ENCODE measurements at places on chromosomes 1 and 21.

DNA sequence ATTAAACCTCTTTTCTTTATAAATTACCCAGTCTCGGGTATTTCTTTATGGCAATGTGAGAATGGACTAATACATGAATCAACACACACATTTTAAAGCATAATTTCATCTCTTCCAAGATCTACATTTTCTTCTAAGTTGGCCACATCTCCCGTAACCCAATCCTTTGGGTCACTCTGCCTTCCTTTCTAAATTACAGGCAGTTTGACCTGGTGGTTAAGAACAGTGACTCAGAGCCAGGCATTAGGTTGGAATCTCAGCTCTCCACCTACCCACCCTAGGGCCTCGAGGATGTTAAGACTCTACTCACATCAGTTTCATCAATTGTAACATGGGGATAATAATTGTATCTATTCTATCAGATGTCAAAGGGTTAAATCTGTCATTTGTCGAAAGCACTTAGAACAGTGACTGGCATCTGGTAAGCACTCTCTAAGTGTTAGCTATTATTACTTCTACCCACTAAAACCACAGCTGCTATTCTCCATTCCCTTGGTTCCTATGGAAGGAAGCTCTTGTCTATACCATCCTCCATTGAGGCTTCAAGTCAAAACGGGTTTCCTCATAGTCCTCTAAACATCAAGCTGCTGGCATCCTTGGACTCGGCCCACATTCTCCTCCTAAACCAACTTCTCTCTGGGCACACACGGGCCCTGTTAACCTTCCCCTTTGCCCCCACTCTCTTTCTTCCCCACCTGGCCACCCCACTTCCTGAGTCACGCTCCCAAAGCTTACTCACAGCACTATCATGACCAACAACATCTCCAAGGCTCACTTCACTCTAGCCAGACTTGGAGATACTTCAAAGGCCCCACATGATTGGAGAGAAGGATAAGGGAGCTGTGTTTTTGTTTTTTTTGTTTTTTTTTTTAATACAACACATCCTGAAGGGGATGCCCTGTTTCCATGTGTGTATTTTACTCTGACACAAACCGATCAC lies 116.9 kb downstream of the TGFBR3 start:
- no peak for DNase-seq

DNA sequence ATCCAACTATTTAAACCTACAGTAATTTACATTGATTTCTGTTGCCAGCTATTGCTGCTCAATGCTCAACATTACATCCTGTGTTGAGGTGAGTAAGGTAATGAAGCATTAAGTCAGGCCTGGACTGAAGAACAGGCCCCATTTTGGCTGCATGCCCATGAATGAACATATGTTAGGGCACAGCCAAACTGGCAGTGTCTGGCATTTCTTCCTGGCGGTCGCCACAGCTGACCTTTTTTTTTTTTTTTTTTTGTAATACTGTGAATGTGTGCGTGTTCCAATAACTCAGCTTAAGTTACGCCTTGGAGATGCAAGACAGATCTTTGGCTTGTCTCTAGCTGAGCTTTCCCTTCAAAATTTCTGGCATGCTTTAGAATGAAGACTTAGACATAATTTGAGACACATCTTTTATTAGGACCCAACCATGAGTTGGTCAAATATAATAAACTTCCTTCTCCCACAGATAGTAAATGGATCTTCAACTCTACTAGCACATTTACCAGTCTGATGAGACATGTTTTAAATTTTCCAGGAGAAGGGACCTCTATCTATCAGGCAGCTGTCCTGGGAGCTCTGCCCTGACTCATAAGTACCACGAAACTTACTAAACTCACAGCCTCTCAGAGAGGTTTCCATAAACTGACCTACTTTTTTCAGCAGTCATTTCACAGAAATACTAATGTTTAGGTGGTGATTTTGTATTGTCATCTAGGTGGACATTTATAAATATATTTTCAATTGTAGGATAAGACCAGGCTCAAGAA lies 341.1 kb upstream of the RUNX1 start:
- DNase-seq: no peak

DNA sequence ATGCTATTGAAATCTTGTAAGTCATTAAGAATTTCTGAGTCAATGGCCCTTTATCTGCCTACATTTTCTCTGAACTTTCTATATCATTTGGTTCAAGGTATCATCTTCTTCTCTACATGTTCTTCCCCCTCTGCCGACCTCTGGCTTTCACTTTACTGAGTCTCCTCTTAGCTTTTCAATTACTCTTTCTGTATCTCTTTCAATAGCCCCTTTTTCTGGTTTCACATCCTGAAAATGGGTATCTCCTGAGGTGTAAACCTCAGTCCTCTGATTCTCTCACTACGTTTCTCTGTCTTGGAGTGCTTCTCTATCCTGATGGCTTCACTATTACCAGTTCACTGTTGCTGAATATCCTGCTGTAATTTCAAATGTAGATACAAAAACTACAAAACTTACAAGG lies 98.9 kb downstream of the LYST start:
- DNase-seq: no peak

DNA sequence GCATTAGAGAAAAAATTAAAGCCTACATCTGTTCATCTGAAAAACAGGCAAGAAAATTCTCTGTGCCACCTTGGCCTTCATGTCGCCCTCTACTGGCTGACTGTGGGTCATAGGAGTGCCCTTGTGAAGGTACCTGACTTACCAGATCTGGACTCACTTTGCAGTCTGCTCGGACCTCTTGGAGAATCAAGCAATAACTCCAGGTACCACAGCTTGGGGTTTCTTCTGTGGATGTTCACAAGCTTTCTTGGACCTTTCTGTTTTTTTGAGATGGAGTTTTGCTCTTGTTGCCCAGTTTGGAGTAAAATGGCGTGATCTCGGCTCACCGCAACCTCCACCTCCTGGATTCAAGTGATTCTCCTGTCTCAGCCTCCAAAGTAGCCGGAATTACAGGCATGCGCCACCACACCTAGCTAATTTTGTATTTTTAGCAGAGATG lies 2.4 kb upstream of the PRAMEF18 start:
- no peak for DNase-seq

DNA sequence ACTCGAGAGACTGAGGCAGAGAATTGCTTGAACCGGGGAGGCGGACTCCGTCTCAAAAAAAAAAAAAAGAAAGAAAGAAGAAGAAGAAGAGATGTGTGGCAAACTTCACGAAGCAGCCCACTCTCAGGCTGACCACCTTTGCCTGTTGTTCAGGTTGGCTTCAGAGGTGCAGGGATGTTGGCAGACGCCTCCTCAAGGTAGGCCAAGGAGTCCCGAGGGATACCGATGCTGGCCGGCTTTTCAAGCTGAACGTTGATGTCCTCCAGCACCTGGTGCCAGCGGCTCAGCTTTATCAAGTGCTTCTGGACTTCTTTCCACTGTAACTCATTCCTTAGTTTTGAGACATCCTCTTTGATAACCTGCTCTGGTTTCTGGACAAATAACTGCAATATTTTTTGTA lies 243.8 kb upstream of the ADGRL2 start:
- no peak for DNase-seq

DNA sequence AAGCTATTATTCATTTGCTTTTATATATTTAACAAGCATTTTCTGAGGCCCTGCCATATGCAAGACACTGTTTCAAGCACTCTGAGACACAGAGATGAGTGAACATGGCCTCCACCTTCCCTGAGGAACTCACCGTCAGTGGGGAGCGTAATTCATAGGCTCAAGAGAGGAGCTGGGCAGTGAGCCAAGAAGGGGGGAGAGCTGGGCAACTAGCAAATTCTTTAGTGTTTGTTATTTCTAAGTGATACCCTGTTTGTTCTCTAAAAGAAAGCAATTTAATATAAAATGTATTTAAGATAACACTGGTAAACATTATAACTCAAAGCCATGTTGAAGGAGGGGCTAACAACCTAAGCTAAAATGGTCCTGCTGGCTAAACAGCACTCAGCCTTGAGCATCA lies 119.2 kb upstream of the NGF start:
- no peak for DNase-seq

DNA sequence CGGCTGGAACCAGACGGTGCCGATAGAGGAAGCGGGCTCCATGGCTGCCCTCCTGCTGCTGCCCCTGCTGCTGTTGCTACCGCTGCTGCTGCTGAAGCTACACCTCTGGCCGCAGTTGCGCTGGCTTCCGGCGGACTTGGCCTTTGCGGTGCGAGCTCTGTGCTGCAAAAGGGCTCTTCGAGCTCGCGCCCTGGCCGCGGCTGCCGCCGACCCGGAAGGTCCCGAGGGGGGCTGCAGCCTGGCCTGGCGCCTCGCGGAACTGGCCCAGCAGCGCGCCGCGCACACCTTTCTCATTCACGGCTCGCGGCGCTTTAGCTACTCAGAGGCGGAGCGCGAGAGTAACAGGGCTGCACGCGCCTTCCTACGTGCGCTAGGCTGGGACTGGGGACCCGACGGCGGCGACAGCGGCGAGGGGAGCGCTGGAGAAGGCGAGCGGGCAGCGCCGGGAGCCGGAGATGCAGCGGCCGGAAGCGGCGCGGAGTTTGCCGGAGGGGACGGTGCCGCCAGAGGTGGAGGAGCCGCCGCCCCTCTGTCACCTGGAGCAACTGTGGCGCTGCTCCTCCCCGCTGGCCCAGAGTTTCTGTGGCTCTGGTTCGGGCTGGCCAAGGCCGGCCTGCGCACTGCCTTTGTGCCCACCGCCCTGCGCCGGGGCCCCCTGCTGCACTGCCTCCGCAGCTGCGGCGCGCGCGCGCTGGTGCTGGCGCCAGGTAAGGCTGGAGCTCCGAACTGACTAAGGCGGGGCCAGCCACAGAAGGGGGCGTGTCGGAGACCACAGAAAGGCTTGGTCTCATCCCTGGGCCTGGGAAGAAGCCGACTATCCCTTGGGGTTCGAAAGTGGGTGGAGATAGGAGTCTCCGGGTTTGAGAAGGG lies 486 bp downstream of the SLC27A3 start:
- peak; percentile 53 for DNase-seq

DNA sequence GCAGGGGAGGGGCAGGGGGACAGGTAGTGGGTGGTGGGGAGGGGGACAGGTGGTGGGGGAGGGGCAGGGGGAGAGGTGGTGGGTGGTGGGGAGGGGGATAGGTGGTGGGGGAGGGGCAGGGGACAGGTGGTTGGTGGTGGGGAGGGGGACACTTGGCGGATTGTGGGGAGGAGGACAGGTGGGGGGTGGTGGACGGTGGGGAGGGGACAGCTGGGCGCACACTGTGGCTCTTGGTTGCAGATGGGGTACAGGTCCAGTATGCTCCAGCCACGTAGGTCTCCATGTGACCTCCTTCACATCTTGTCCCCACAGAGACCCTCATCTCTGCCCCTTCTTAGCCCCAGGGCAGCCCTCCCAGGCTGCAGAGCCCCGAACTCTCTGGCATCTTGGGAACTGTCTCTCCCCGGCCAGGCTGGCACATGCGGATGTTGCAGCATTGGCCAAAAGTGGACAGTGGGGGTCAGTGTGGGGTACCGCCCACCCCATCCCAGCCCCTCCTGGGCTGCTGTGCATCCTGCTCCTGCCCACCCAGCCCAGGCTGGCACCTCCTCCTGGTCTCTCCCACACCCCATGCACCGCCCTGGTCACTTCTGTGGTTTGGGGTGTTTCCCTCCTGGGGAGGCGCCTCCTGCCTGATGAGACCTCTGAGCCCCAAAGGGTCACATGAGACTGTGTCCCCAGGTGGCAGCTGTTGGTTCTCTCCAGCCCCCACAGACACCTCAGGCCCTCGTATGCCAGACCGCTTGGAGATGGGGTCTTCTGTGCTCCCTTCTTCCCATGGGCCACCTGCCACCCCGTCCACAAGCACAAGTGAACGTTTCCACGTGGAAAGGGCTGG lies 7.6 kb upstream of the SLC19A1 start:
- no peak for DNase-seq

GRCh38 chr1:155860970-155861510 lies 1.7 kb downstream of the SYT11 start:
- no peak for DNase-seq

- DNase-seq: no peak
Measured at GRCh38 chr21:25501996-25502665, 105.2 kb downstream of the MRPL39 start.

DNA sequence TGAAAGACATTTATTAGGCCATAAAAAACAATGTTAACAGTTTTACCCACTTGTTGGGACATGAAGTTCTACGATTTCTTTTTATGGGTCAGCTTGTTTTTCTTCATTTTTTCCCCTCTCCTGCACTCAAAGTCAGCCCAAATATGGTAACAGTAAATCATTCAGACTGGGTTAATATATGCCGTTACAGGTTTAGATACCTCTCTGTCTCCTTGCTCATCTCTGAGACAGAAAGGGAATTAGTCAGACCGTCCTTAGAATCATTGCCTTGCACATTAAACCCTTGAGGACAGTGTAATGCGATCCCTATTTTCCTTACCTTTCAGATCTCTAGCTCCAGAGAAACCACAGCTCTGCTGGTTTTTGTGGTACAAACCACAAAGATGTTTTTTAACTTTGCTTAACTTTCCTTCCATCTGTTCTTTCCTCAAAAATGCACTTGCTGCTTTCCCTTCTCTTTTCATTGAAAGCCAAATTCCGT lies 613.3 kb downstream of the PLPP3 start:
- DNase-seq: no peak

GRCh38 chr1:36247538-36247937 lies 23.3 kb downstream of the THRAP3 start:
- DNase-seq: no peak

- no peak for DNase-seq
Measured at GRCh38 chr21:32807717-32808380, 36.3 kb upstream of the PAXBP1 start.

DNA sequence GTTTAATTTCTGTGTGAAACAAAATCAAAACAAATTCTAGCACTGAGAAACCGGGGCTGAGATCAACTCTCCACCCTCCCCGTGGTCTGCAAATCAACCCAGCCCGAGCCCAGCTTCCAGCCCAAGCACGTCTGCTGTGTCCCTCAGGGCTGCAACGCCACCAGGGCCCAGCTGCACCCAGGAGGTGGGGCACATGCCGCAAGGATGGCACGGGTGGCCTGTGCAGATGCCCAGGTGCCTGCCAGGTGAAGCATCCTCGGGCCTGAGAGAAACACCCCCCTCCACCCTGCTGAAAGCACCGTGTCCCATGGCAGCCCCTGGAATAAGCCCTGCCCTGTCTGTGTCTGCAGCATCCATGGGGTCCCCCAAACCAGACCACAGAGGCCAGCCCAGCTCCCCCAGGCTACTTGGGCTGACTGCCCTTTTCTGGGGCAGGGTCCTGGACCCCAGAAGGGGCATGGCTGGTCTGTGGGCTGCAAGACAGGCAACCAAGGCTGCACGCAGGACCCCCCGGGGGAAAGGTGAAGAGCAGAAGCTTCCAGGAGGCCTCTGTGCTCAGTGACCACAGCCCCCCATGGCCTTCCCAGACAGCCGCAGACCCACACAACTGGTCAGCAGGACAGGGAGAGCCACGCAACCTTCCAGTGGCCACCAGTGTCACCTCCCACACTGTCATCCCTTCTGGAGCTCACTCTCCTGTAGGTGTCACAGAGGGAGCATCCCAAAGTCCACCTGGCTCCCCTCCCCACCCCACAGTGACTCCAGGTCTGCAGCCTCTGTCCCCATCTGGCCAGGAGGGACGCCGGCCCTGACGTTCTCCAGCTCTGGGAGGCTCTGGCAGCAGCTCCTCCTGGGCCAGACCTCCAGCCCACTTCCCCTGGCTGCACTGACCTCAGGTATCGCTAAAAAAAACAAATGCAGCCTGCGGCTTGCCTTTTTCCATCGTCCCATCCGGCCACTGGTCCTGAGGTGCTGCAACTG lies 7.7 kb downstream of the WNT9A start:
- no peak for DNase-seq

GRCh38 chr1:80251591-80251990 lies 1245.1 kb upstream of the ADGRL4 start:
- no peak for DNase-seq
